ENCODE measurements at places on chromosomes 5 and 9. TPM values are rescaled to one million over a fixed set of nuclear protein-coding genes. Genes with fewer than 3 reads are reported as not detected.

Gene C8G
- total RNA-seq: 0.71 TPM

Gene INSL6
- total RNA-seq: not detected

Gene NTRK2
- total RNA-seq: not detected

Gene IL9
- not detected for total RNA-seq

Gene IL5
- not detected for total RNA-seq

Data from HT-29 (cell line).